Osteocyte (in vitro differentiated cells): ENCODE measurements at places on chromosomes 6 and 20. TPM values are rescaled to one million over a fixed set of nuclear protein-coding genes. Genes with fewer than 3 reads are reported as not detected.
A peak's percentile ranks its signal among the peaks of the same experiment; 100 is the strongest.

DNA sequence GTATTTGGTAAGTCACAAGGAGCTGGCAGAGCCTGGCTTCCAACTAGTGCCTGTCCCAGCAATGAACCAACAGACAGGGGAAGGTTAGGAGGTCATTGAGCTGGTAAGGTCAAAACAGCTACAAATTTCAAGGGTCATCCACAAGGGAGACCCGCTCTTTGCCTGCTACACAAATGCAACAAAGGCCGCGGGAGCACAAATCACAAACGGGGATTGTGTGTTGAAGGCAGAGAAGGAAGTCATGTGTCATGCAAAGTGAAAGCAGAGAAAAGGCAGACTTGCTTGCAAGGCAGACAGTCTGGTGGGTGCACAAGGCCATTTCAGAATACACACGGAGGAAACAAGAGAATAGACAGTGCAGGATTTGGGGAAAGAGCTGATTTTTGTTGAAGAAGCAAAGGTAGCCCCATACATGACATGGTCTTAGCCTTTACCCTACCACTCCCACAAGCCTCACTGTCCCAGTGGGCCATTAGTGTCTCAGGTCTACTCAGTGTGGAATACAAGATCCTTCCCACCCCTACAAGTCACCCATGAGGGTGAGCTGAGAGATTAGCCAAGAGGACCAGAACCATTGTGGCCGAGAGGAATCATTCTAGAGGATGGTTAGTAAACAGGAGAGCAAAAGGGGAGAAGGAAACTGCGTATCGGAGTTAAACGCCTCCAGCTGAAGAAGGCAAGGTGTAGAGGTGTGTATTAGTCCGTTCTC, 18.1 kb upstream of the SAMHD1 start:
- DNase-seq: no peak

The DEFB124 gene
- total RNA-seq: not detected in 2 replicates

DNA sequence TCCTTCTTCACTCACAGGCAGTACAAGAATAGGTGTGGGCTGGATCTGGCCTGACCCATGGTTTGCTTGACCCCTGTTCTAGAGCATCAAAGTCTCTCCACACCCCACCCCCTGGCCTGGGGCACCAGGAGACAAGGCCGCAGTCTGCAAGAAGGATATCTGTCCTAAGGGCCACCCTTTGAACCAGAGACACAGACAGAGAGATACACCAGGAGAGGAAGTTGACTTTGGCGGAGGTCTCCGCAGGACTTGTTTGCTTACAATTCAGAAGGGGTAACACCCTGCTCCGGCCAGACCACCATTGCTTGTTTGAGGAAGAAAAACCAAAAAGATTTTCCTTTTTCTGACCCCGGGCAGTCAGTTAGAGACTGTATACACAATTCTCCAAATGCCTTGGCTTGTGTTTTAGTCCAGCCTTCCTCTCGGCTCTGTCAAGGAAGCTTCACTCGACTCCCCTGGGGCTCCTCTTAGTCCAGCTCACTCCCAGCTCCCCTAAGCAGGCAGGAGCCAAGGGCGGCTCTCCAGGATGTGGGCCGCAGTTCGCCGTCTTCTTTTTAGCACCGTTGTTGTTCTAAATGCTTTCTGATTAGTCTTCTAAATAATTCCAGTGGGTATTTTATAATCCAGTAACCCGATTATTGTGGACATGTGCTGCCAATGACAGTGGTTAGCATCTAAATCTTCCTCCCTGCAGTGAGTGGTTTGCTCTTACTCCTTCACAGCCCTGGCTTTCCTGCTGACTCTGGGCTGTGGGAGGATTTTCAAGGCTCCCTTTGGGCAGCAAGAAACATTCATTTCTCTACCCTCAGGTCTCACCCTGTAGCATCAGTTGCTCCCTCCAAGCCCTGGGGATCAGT, 58.6 kb upstream of the MRPS10 start:
- no peak for DNase-seq

DNA sequence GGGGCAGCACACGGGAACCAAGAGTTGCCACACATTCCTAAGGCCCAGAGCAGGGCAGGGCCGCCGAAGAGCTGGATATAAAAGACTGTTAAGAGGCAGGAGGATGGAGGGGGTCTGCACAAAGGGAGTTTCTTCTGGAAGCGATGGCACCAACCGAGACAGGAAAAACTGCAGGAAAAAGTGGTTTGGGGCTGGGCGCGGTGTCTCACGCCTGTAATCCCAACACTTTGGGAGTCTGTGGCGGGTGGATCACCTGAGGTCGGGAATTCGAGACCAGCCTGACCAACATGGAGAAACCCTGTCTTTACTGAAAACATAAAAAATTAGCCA, 41.8 kb downstream of the SSR1 start:
- peak; percentile 65 for DNase-seq

The KHDRBS2 gene
- not detected in 2 replicates for total RNA-seq
